ENCODE measurements at places on chromosomes 13 and 19. TPM values are rescaled to one million over a fixed set of nuclear protein-coding genes. Genes with fewer than 3 reads are reported as not detected.

Gene UQCRFS1
- polyA plus RNA-seq, result 15.9 TPM

DNA sequence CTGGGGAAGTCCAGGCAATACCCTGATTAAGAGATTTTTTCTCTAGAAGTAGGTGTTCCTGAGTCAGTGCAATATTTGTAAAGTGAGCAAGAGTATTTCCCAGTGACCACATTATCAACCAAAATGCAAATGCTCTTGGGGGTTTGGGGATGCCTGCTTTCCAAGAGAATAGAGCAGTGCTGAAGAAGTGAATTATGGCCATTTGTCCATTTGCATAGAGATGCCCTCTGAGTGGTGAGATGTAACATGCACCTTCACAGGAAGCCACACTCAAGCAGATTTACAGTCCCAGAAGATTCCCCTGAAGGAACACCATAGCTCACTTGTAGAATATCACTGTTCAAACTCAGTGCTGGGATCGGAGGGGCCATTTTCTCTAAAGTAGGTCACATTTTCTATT, 71.8 kb downstream of the TNFSF11 start:
- no peak for DNase-seq

DNA sequence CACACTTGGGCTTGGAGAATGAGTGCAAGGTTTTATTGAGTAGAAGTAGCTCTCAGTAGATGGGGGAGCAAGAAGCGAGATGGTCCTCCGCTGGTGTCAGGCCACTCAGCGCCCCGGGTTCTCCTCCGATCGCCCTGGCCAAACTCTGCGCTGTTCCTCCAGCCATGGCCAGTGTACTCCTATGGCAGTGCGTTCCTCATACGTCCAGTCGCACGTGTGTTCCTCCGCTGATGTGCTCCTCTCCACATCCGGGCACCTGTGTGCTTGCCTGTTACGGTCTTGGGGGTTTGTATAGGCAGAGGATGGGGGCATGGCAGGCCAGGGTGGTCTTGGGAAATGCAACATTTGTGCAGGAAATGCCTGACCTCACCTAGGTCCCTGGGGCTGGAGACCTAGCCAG, 1899.4 kb downstream of the PCDH9 start:
- DNase-seq, result no peak

GRCh38 chr19:44943801-44944249, 1.8 kb downstream of the APOC4 start:
- no peak for DNase-seq

DNA sequence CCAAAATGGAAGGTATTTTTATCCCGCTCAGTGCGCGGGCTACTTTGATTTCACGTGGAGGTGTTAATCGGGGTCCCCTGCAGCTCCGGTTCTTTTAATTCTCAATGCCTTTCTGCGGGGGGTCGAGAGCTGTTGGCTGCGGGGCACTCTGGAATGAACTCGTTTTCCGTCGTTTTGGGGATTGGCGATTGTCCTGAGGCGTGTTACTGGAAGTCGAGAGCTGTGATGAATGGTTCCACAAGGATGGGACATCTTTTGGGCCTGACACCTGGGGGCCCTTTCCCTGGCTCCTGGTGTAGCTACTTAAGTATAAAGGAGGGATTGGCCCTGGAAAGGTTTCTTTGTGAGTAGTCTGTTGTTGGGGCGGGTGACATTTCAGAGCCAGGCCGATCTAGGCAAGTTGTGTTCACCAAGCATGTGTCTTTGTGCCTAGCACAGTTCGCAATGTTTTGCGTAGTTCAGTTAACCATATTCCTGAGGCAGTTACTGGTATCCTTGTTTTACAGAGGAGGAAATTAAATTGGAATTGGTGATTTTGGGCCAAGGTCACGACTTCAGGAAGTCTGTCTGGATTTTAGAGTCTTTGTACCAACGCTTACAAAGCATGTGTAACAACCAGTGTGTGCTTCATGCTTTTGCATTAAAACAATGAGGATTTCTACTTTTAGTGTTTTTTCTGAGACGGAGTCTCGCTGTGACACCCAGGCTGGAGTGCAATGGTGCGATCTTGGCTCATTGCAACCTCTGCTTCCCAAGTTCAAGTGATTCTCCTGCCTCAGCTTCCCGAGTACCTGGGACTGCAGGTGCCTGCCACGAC, 846 bp downstream of the RPL13A start:
- no peak for DNase-seq

Gene CEBPA
- polyA plus RNA-seq, result 15.0 TPM

DNA sequence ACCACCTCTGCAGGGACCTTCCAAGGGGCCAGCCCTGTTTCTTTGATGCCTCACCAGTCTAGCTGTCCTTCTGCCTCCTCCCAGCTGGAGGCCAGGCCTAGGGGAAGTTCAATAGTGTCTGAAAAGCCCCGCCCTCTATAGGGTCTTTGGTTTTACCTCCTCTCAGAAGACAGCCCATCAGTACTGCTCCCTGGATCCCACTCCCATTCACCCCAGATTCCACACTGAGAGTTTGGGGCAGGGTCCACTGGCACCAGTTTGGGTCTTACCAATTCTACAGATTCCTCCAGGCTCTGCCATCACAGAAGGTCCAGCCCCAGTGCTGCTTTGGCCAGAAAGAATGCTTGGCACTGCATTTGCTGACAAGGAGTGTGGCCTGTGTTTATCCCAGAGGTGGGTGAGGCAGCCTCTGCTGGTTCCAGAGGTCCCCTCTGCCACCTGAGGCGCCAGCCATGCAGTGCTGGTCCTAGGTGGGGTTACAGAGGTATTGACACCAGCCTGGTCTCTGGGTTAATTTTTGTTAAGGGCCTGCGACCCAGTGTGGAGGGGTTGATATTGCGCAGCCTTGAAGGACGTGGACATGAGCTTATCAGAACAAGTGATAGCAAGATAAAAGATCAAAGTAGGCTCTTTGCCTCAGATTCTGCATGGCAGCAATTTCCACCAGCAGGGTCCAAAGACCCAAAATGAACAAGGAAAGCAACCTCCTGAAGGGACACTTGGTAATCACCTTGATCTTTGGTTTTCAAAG, 41.4 kb upstream of the IGSF23 start:
- no peak for DNase-seq

GRCh38 chr13:46592385-46592784, 39.4 kb downstream of the LRCH1 start:
- DNase-seq, result no peak

DNA sequence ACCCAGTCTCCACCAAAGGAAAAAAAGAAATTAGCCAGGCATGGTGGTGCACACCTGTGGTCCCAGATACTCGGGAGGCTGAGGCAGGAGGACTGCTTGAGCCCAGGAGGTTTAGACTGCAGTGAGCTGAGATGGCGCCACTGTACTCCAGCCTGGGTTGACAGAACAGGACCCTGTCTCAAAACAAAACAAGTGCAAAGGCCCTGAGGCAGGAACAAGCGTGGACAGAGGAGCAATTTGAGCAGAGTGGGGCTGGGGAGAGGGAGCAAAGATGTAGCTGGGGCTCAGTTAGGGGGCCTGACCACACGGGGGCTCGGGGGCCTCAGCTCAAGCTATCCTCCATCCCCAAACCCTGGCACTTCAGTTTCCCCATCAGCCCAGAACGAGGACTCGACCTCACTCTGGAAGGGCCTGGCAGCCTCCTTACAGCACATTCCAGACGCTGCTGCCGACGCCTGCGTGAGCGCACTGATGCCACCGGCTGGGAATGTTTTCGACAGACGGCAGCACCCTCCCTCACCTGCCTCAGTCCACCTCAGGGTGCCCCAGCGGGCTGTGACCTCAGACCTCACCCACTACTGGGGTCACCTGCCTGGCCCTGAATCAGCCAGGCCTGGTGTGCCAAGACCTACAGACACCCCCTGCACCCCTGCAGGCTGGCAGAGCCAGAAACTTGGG, 1.8 kb upstream of the POLRMT start:
- DNase-seq, result no peak

DNA sequence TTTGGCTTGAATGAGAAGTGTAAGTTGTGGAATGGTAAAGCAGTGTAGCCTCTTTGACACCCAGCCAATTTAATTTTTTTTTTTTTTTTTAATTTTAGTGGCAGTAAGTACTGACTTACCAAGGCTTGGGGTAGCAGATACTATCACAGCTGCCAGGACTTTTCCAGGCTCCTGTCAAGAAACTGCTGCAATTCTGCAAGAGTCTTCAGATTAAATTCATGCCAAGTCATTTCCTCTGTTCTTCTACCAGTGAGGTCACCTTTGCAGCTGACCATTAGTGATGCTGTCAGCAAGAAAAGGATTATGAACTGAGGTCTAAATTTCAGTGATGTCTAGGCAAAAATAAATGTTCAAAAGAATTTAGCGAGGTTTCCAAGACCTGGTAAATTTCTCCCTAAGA, 91.2 kb downstream of the GGACT start:
- no peak for DNase-seq

GRCh38 chr13:97005625-97006262, 11.5 kb upstream of the OXGR1 start:
- no peak for DNase-seq

- DNase-seq, result no peak
Measured at GRCh38 chr13:73767747-73768315, 366.4 kb downstream of the KLF12 start.

- no peak for DNase-seq
Measured at GRCh38 chr13:50261130-50261901, 246.1 kb downstream of the KCNRG start.

- DNase-seq, result no peak
Measured at GRCh38 chr19:1253514-1254080, 5.2 kb downstream of the MIDN start.

Gene C19orf81
- polyA plus RNA-seq, result not detected

Gene NCLN
- 45.8 TPM for polyA plus RNA-seq

DNA sequence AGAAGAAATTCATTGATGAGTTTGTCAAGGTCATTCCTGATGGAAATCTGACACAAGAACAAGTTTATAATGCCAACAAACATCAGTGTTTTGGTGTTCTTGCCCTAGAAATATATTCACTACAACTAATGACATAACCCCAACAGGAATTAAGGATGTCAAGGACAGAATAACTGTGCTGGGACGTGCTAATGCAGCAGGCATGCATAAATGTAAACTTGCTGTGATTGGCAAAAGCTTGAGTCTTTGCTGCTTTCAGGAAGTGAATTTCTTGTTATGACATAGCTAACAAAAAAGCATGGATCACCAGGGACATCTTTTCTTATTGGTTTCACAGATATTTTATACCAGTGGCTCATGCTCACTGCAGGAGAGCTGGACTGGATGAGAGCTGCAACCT, 144.6 kb downstream of the KCTD12 start:
- no peak for DNase-seq

DNA sequence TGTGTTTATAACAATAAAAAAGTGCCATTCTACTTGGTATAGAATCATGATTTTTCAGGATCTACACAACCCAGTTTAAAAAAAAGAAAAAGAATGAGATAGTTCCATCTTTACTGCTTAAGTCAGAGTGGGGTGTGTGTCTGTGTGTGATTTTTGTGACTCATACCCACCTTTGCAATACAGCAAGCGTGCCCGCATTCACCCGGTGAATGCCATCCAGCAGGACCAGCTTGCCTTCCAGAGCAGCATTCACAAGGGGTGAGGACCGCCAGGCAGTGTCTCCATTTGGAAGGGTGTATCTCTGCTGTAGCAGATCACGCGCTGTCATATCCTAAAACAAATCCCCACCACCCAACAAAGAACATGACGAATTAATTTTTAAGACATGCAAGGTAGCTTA, 127.7 kb downstream of the VWA8 start:
- peak; percentile 27 for DNase-seq

- peak; percentile 90 for DNase-seq
Measured at GRCh38 chr19:32404933-32405430, 588 bp upstream of the DPY19L3 start.

GRCh38 chr13:25406377-25406776, 34.6 kb downstream of the ATP8A2 start:
- DNase-seq, result no peak
